RCC 7860 (cell line): ENCODE measurements at places on chromosomes 1 and 21.

DNA sequence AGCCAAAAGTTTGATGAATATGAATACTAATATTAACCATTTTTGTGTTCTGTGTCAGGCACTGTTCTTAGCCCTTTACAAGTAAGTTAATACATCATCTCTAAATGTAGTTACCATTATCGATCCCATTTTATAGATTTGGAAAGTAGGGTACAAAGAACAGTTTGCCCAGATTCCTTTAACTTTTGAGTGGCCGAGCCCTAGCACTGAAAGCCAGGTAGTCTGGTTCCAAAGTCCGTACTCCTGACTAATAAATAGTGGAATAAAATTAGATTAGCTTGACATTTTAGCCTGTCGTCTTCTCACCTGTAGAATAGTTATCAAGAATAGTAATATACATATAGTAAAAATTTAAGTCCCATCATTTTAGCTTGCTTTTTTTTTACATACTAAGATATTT lies 70.6 kb downstream of the PTBP2 start:
- no peak for DNase-seq

DNA sequence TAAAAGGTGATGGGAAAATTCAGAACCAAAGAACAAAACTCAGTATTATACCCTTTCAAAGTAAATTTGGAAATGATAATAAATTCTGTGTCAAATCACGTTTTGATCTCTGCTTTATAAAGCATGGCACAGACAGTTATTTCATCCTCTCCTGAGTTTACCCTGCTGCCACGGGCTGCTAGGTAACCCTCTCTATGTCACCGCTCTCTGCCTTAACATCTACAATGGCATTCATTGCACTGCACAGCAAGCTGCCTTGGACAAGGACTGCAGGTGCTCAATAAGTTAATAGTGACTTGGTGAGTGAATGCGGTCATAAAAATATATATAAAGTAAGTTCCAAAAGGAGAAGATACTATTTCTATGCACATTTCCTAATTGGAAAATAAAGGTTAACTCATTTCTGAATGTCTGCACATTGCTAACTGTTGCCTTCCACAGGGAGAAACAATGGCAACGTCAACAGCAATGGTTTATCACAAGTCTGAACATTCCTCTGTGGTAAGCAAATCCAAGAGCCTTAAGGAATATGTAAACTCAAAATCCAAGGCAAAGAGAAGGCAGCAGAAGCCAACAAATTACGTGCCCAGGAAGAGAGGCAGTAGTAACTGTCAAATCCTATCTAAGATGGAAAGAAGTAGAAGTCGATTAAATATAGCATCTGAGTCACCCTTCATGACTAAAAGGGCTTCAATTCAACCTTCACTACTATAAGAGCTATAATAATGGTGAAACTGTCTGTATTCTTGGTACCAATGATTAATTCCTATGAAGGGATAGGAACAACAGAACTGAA lies 19.4 kb downstream of the FYB2 start:
- no peak for DNase-seq

- peak; percentile 36 for DNase-seq
These were observed 6.6 kb upstream of the AK4 start for GRCh38 chr1:65141394-65141793.

- no peak for DNase-seq
These were observed 127.2 kb downstream of the CACHD1 start for GRCh38 chr1:64597113-64597512.

DNA sequence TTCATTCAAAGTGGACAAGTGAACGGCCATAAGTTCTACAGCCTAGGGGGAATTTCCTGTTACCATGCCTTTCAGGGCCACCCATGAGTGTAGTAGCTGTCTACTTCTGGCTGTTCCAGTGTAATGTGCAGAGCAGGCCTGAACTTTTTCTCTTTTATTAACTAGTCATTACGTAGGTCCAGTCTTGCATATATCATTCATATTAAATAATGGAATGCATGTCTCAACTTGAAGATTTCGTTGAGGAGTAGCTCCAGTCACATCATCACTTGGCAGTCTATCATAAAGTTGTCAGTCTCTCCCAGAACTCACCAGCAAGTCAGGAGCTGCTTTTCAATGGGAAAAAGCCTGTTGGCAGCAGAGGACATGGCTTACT lies 12.0 kb upstream of the GIPC2 start:
- no peak for DNase-seq

DNA sequence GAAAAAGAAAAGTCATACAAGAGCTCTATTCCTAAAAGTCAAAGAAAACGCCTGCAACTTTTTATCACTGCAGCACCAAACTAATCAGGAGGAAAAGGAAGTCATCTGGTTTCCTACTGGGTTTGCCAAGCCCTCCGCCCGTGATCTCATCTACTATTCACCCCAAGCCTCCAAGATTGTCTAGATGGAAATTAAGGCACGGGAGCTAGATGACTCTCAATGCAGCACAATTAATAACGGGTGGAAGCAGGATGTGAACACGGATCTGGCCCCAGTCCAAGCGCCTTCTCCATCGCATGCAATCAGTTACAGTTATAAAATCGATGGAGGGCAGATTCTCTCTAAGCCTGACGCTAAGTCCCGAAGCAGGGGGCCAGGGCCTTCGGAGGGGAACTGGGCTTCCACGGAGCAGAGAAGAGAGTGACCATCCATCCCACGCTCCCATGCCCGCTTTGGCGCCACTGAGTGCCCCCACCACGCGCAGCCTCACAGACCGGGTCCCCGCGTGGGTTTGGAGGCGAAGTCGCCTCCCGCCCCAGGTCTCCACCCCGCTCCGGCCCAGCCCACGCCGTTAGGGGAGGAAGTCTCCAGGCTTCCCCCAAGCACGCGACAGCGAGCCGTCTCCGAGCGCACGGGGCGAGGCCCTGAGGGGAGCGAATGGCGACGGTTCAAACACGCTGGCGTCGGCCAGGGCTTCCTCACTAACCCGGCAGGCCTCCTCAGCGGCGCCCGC lies 1.8 kb downstream of the HSF2BP start:
- DNase-seq = no peak

DNA sequence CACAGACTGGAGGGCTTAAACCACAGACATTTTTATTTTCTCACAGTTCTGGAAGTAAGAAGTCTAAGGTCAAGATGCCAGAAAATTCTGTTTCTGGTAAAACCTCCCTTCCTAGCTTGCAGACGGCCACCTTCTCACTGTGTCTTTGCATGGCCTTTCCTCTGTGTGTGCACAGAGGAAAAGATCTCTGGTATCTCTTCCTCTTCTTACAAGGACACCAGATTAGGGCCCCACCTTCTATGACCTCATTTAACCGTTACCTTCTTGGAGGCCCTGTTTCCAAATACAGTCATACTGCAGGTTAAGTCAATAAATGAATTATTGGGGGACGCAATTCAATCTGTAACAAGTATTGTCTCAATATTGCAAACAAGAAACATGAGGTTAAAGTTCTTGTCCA lies 63.0 kb upstream of the PRDX6 start:
- DNase-seq = no peak

- no peak for DNase-seq
These were observed 60.6 kb downstream of the WNT9A start for GRCh38 chr1:227886993-227887696.

DNA sequence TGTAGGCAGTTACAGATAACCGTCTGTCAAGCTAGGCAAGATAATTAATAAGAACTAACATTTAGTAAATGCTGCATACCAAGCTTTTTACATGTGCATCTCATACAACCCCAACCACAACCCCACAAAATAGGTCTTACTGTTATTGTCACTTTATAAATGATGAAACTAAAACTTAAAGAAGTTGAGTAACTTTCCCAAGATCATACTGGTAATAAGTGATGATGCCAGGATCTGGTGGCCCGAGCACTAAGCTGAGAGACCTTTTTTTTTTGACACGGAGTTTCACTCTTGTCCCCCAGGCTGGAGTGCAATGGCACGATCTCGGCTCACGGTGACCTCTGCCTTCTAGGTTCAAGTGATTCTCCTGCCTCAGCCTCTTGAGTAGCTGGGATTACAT lies 1.8 kb downstream of the NCSTN start:
- DNase-seq = no peak

DNA sequence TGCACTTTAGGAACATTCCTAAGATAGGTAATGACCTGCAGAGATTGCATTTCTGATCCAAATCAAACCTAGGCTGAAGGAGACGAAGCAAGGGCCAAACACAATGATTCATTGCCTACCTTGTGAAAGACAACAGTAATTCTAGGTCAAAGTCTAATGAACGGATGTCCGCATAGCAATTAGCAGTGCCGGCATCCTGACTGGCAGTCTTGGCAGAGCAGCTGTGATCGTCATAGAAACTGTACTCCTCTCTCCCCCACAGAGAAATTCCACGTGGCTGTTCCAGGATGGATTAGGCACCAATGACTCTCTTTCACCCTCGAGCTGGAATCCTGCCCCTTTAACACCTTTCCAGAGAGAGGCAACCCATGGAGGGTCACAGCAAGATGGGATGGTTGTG lies 28.9 kb upstream of the VAV3 start:
- no peak for DNase-seq

DNA sequence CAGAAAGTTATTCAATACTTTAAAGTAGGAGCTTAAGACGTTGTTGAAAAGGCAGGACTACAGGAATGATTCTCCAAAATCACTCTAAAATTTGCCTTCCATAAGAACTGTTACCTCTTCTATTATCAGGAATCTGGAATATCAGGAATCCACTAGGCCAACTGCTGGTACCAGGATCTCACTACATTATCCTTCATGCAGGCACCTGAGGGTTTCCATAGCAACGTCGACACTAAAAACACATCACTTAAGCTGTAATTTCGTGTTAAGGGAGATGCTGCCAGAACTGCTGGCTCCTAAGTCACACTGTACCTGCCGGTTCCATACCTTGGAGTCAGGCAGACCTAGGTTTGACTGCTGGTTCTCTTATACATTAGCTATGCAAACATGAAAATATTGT lies 139.7 kb upstream of the C1orf87 start:
- no peak for DNase-seq

GRCh38 chr1:198936371-198937083 lies 297.7 kb downstream of the PTPRC start:
- peak; percentile 11 for DNase-seq
